ENCODE measurements at places on chromosomes 13 and 19.

DNA sequence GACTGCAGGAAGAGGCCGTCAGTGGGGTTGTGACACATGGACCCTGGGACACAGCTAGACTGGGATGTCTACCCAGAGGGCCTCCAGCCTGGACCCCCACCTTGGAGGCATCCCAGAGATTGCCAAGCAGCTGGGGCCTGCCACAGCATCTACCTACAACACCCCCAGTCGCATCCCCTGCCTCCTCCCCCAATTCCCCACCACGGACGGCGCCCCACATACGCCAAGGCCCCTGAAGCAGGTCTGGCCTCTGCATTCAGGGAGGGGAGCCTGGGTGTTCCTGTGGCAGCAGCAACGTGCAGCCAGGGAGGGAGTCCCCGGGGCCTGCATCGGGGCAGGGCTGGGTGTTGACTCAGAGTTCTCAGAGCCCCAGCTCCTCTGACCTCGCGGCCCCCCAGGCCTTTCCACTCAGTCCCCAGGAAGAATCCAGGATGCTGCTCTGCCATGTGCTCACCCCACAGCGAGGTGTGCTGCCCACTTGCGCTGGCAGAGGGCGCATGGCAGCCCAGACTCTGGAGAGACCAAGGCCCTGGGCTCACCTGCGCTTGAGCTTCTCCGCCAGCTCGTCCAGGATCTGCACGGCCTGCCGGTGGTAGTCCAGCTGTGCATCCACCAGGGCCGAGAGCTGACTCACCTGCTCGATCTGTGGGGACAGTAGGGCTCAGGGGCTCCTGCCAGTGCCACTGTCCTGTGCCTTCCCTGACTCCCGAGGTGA is 19.6 kb downstream of the MPND start:
- no peak for DNase-seq

DNA sequence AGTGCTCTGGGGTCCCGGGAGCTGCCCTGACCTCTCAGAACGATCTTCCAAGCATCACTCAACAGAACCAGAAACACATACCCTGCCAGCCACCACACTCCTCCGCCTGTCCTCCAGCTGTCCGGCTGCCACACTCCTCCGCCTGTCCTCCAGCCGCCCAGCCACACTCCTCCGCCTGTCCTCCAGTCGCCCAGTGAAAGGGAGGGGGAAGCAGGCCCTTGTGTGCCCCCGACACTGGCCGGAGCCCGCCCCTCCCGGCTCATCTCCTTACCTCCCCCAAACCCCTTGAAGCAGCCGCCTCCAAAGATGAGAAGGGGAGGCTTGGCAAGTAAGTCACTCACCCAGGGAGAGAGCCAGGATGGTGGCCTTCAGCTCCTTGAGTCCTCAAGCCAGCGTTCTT is 40.2 kb downstream of the STK24 start:
- DNase-seq: no peak

- no peak for DNase-seq
Observed at GRCh38 chr19:51572908-51573307, 1.8 kb downstream of the ZNF175 start.

- peak; percentile 47 for DNase-seq
Observed at GRCh38 chr19:40274585-40275544, 10.3 kb downstream of the AKT2 start.

DNA sequence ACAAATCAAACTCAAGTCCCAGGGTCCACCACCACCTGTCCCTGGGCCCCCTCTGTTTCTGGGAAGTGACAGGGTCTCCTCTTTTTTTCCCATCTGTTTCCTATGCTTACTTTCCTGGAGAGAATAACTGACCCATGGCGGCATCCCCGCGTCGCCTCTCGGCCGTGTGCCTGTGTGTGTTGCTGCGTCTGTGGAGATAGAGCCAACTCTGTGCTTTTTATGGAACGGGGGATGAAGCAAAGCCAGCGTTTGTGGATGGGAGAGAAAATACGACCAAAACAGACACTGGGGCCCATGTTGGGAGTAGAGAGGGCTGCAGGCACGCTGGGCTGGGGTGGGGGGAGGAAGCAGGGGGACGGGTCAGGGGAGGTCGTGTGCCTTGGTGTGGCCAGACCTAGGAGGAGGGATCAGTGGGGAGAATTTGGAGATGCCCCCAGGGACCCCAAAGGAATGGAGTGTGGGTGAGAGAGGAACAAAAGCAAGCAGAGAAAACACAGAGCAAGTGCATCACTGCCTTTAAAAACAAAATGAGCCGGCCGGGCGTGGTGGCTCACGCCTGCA is 16.6 kb downstream of the PLK5 start:
- no peak for DNase-seq

GRCh38 chr13:110637747-110638146 is 22.4 kb downstream of the NAXD start:
- DNase-seq: no peak

- no peak for DNase-seq
Observed at GRCh38 chr13:109804654-109805053, 18.3 kb upstream of the IRS2 start.

DNA sequence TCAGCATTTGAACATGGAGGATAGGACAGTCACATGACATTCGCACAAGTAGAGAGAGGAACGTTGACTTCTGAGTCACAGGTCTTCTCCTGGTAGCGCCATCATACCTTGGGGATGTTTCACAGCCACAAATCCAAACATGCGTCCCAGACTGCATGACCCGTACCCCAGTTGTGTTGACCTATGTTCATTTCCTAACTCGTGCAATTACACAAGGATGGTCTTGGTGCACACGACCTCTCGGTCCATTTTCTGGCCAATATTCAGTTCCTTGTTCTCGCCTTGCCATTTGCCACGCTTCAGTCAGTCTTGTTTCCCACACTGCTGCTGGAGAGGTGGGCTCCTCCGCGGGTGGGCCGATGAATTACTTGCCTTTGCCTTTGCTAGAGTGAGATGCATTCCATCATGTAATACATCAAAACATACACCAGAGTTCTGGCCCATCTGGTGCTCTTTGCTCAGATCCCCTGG is 87.3 kb downstream of the COL4A2 start:
- DNase-seq: no peak

- peak; percentile 67 for DNase-seq
Observed at GRCh38 chr19:1089891-1090290, 5.3 kb downstream of the POLR2E start.

GRCh38 chr19:7366701-7367420 is 18.1 kb downstream of the ARHGEF18 start:
- no peak for DNase-seq

DNA sequence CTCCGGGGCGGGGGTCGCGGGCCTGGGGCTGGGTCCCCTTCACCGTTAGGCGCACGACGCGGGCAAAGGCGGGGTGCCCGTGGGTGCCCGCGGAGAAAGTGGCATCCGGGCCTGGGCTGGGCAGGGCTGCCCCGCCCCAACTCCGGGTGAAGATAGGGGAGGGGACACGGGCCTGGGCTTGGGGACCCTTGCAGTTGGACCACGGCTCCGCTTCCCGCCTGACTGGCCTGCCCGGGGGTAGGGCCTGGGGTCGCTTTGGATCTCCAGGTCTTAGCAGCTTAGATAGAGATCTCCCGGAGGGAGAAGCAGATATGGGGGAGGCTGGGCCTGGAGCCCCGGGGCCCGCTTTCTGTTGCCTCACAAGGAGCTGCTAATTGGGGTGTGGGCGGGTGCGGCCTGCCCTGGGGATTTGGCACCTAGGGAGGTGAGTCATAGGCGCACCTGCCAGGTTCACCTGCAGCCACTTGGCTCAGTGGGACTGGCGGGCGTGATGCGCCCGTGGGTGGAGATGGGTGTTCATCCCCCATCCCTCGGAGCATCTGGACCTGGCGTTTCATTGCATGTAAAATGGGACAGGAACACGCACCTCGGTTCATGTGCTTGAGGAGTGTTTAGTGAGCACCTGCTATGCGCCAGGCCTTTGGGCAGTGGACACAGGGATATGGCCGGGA is 585 bp downstream of the MAP1S start:
- DNase-seq: peak; percentile 12

DNA sequence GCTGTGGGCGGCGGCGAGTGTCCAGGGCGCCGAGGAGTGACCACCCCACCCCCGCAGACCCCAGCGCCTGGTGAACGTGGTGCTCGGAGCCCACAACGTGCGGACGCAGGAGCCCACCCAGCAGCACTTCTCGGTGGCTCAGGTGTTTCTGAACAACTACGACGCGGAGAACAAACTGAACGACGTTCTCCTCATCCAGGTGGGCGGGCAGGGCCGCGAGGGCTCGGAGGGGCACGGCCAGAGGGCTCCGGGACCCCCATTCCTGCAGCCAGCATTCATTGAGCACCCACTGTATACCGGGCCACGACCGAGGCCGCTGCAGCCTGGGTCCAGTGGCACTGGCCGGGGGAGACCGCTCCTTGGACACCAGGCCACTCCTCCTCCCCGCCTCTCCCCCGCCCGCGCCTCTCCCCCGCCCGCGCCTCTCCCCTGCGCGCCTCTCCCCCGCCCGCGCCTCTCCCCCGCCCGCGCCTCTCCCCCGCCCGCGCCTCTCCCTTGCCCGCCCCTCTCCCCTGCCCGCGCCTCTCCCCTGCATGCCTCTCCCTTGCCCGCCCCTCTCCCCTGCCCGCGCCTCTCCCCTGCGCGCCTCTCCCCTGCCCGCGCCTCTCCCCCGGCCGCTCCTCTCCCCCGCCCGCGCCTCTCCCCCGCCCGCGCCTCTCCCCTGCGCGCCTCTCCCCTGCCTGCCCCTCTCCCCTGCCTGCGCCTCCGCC is 3.2 kb downstream of the PRTN3 start:
- DNase-seq: no peak

DNA sequence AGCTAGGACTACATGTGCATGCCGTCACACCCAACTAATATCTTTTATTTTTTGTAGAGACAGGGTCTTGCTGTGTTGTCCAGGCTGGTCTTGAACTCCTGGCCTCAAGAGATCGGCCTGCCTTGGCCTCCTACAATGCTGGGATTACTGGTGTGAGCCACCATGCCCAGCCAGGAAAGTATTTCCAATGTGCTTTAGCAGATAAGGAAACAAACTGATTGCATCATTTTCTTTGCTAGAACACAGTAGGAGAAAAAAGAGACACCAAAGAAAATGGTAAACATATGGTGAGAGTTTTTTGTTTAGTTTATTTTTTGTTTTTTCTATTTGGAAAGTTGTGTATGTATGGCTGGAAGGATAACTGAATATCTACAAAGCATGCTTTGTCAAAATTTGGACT is 46.9 kb upstream of the AKAP11 start:
- DNase-seq: no peak
